Stimulated activated naive B cell treated with anti-CD40 and anti-IgM and Interleukin-4, amounts not matched to agents 10 μg/mL and 1 μg/mL and 100 μg/mL, for 72 hours (primary cell): ENCODE measurements at places on chromosomes 2 and 18.

DNA sequence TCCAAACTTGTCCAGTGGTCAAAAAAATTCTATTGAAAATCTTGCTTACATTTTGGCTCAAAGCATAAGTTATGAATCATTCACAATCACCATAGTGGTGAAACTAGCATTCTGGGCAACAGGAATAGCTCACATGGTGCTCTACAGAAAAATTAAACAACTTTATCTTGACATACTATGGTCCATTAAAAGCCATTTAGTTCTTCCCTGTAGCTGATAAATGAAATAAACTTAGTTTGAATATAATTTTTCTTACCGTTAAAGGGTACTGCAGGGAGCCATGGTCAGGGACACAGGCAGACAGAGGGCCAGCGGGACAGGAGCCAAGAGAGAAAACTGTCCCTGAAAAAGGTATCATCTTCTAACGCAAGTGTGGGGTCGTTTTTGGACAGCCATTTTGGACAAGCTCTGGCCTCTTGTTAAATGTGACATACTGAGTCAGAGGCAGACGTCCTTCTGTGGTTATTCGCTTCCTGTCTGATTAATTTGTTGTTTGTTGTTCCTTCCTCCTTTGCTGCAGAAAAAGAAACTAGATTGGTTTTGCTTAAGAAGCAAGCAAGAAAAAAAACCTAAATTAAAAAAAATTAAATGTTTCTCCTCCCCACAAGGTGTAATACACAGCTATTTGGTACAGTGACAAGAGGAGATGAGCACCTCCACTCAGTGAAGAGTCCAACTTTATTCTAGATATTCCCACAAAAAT, at the start of gene WIPF1:
Gene WIPF1 (minus strand): TSS at position 460 of the 703 bp plus-strand sequence. CDS start 12,231 bp downstream, outside the sequence.
- peak; percentile 61 for DNase-seq

GRCh38 chr18:44342946-44343345, 337.7 kb upstream of the SETBP1 start:
- no peak for DNase-seq

GRCh38 chr2:205324355-205324754, 357.9 kb upstream of the NRP2 start:
- no peak for DNase-seq

DNA sequence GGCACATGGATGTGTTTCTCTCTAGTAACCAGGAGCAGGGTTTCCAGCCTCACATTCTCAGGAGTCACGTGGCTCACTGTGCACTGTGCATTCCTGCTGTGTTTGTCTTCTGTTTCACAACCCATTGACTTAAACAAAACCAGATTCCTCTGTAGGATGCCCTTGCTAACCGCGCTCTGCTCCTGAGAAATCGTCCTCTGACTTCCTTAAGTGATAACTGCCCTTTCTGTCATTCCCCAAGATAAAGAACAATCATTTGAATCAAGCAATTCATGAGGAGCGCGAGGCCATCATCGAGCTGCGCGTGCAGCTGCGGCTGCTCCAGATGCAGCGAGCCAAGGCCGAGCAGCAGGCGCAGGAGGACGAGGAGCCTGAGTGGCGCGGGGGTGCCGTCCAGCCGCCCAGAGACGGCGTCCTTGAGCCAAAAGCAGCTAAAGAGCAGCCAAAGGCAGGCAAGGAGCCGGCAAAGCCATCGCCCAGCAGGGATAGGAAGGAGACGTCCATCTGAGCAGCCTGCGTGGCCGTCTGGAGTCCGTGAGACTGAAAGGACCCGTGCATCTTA, 60.2 kb downstream of the RALBP1 start:
- no peak for DNase-seq

- DNase-seq = no peak
Measured at GRCh38 chr2:217743407-217743806, 259.4 kb downstream of the TNS1 start.

- no peak for DNase-seq
Measured at GRCh38 chr2:17079262-17079661, 413.6 kb upstream of the CYRIA start.

DNA sequence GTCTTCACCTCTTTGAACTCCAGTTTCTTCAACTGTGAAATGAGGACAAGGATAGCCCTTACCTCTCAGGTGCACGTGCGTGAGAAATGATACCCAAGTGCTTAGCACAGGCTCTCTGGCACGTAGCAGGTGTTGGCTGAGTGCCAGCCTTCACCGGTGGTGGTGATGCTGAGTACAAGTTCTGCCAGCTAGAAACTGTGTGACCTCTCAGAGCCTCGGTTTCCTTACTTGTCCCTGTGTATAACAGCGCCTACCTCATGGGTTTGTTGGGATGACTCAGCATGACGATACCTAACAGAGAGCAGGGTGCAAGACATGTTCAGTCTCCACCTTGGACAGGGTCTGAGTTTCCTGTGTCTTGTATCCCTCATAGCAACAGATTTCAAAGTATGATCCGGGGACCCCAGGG, 205.1 kb downstream of the TNS1 start:
- no peak for DNase-seq

- no peak for DNase-seq
Measured at GRCh38 chr2:146844226-146844990, 1000.4 kb upstream of the ACVR2A start.

DNA sequence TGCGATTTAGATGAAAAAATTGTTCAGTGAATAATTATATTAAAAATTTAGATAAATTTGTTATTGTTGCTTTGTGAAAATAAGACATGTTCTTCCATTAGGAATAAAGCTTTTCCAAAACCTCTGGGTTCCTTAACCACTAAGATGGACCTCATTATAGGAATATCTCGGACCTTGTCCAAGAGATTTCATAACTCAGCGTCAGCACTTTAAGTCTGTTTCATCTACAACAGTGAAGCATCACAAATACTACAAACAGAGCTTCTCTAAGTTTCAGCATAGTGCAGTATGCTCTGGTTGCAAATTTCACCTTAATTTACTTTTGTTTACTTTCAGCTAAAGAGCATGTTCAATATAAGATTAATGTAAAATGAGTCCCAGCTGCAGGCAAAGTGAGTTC, 150.3 kb downstream of the UBE2E3 start:
- DNase-seq = no peak

GRCh38 chr2:159013103-159013502, 44.7 kb downstream of the TANC1 start:
- no peak for DNase-seq

- no peak for DNase-seq
Measured at GRCh38 chr2:30503695-30504052, 56.6 kb downstream of the LCLAT1 start.

DNA sequence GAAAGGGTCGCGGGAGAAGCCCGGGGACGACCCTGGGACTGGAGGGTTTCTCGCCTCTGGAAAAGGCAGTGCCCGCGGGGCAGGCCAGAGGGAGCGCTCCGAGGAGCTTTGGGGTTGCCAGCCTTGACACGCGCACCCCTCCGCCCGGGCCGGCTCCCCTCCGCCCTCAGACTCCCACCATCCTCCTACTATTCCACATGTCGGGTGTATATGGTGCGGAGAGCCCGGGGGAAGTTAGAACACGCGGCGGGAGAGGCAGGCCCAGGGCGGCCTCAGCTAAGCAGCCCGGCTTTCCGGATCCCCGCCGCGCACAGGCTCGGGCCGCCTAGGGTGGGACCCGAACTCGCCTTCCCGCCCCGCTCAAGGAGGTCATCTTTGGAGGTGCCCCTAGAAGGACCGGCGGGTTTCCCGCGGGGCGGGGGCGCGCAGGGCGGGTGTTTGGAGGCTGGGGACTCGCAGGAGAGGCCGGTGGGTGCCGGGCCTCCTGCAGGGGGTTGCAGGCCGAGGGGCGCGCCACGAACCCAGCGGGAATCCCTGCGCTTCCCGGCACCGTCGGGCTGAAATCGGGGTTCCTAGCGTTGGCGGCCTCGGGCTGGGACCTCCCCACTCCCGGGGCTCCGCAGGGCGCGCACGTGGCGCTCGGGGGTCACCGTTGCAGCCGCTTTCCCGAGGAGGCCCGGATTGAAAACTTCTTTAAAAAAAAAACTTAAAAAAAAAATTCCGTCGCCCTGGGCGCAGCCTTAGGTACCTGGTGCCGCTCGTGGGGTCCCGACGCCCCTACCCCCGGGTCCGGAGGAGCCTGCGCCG, 3.7 kb downstream of the NFATC1 start:
- no peak for DNase-seq

GRCh38 chr2:50859110-50859509, 172.8 kb downstream of the NRXN1 start:
- no peak for DNase-seq

DNA sequence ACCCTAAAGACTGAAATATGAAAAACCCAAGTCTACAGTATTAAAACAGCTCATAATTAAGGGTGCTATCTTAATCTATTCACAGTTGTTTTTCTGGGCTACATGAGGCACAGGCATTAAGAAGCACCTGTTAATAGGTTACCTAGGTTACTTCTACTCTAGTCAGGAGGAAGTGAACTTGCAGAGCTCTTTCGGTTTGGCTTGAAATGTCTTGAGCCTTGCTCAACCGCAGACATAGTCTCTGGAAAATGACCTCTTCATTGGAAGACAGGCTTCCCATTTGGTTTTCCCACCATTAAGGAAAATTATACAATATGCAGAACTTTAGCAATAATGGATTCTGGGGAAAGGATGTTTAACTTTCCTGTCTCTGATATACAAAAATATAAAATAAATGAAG, 142.3 kb upstream of the KCNJ3 start:
- DNase-seq = no peak

DNA sequence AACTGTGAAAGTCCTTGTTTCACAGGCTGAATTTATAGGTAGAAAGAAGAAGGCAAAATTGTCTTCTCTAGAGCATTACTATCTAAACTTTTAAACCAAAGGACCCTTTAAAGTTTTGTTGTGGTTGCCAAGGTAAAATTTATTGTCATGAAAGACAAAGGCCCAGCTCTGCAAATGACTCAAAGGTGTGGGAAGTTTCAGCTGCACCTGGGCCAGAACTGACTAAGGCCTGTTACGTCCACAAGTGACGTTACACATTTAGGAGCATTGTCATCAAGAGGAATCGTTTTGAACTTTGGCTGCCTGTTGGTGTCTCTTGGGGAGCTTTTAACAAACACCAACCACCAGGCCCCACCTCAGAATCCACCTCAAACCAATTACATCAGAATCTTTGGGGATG, 8.1 kb upstream of the DSC3 start:
- DNase-seq = no peak

GRCh38 chr2:174752403-174753037, 11.8 kb downstream of the CHRNA1 start:
- DNase-seq = peak; percentile 34

DNA sequence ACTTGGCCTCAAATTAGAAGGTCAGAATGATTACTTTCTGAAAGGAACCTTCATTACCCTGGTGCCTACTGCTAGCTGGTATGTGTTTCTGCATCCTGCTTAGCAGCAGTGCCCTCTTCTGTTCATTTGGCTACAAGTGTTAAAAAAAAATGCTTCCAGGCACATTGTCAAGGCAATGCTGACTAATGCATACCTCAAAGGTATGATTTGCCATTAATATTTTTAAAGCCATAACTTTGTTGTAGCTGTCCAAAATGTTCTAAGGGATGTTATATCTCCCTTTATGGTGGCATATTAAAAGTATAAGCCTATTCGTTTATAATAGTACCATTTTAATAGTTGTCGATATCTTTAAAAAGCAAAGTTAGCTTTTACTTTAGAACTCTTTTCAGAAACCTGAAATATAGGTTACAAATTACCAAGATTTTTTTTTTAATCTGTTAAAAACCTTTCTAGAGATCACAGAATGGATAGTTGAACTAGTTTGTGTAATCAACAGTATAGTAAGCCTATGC, 52.0 kb upstream of the FAM171B start:
- peak; percentile 13 for DNase-seq

DNA sequence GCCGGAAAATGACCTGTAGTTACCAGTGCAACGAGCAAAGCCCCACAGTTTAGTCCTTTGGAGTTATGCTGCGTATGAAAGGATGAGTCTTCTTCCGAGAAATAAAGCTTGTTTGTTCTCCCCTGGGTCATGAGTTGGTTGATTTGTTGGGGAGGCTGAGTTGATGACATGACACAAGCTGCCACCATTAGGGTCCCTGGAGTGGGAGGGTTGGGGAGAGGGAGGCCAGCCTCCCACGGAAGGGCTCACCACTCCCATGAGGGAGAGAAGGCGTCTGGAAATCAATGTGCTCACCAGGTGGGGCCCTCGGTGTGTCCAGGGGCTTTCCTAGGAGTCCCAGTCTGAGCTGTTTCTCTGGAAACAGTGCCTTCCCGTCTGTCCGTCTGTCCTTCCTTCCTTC, 7.4 kb upstream of the DGKD start:
- DNase-seq = no peak

GRCh38 chr2:3001615-3002560, 375.7 kb downstream of the EIPR1 start:
- DNase-seq = peak; percentile 18

GRCh38 chr2:9105601-9106337, 100.8 kb upstream of the ASAP2 start:
- no peak for DNase-seq

GRCh38 chr18:62767321-62767720, 52.0 kb downstream of the PHLPP1 start:
- no peak for DNase-seq

GRCh38 chr2:41510108-41510507, 537.7 kb upstream of the PKDCC start:
- DNase-seq = no peak

DNA sequence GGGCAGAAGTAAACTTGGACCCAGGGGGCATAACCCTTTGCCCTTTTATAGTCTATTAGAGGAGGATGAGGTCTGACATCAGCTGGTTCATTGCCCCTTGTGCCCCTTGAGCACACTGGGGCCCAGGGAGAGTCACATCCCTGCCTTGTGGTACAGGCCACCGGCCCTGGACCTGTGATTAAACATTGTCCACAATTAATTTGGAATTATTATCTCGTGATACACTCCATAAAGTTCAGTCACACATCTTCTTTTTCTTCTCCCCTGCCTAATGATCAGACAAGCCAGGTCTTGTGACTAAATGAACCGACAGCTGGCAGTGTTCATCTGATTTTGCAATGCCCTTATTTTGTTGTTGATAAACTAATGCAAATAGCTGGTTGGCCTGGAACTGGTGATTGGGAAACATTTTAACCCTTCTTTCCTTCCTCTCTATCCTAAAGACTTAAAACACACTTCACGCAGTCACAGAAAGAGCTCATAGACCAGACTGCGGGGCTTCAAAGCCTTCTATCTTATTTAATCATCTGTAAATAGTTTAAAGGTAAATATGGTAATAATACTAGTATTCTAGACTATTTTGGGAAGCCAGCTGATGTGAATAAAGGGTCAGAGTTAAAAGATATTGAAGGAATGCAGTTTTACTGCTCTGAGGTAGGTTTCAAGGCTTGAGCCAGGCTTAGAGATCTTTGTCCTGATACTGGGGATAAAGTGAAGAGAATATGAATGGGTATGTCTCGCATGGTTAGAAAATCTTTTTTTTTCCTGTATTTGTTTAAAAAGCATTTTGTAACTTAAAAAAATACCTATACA, 13.4 kb downstream of the IL1R1 start:
- no peak for DNase-seq

- DNase-seq = no peak
Measured at GRCh38 chr2:238510911-238511613, 84.3 kb downstream of the ASB1 start.

DNA sequence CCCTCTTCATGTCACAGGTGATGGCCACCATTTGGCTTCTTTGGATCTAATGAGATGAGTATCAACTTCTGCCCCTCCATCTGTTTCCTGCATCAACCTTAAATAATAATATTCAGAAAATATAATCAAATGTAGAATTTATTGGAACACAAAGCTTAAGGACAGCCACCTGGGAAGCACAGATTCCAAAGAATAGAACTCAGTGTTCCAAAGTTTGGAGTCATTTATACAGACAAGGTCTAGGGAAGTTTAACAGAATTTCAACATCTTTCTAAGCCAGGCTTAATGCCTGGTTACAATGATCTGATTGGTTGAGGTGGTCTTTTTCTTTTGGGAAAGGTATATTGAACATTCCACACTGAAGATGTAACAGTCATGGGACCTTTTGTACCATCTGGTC, 218.0 kb upstream of the PIEZO2 start:
- DNase-seq = no peak

- DNase-seq = no peak
Measured at GRCh38 chr2:355773-356172, 67.9 kb upstream of the ALKAL2 start.
